ENCODE measurements at places on chromosomes 4 and X.

DNA sequence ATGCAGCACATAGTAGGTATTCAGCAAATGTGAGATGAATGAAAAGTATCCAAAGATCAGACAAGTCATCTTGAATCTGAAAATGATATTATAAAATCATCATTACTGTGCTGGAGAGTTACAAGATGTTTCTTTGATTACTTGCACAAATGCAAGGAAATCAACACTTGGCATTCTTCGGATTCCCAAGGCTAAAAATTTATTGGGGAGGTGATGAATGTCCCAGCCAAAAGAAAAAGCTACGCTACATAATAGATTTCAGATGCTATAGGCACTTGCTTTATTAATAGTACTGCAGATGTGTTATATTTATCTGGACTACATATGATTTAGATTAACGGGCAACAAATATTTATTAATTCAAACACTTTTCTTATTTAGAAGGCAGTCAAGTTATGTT is 286.7 kb upstream of the TENM3 start:
- no peak for DNase-seq

- DNase-seq: no peak
Measured at GRCh38 chr4:150219841-150220240, 141.6 kb downstream of the DCLK2 start.

DNA sequence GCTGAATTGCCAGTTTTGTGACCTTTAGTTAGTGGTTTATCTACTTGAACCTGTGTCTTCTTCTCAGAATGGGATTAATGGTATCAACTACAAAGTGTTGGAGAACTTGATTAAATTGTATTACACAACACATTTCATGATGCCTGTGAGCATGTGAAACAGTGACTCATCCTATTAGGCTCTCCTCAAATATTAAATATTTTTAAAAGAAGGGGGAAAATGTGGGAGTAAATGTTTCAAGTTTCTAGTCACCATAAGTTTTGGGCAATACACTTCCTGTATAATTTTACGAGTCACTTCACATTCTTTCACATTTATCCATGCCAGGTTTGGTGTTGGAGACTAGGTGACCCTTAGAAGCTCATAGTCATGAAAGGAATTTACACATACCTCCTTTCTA is 147.0 kb downstream of the HS3ST1 start:
- no peak for DNase-seq

DNA sequence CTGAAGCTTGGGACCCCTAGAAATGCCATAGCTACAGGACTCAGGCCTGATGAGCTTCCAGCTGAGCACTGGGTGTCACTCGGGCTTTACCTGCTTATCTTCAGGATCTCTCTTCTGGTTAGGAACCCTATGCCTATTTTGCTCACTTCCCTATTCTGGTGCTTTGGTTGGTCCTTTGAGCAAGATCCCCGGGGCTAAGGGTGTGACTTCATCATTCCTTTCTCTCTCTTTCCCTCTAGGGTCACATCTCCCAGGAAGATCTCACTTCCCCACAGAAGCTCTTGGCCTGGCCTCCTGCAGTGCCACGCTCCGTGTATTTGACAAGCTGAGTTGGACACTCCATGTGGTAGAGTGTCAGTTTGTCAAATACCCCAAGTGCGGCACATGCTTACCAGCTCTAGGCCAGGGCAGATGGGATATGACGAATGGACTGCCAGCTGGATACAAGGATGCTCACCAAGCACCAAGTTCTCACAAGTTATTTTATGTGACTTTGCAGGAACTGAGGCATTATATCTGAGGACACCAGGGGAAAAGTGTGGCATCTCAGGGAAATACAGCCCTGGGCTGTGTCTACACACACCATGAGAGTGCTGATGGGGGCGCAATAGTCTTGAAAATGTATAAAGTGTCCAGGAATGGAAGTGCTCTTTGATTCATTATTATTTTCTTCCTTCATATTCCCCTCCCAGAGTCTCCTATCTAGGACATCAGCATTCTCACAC is 21.1 kb downstream of the VSIG4 start:
- DNase-seq: no peak

DNA sequence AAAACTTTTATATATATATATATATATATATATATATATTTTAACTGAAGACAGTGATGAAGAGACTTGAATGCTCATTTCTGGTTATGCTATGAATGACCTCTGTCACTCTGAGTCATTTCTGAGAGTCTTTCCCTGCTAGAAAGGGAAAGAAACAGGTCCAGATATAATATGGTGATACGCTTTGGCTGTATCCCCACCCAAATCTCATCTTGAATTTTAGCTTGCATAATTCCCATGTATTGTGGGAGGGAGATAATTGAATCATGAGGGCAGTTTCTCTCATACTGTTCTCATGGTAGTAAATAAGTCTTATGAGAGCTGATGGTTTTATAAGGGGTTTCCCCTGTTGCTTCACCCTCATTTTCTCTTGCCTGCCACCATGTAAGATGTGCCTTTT is 254.1 kb upstream of the IGFBP7 start:
- no peak for DNase-seq

GRCh38 chr4:137655302-137655701 is 123.0 kb upstream of the PCDH18 start:
- no peak for DNase-seq

GRCh38 chr4:94447754-94448411 is 3.9 kb upstream of the PDLIM5 start:
- no peak for DNase-seq

- DNase-seq: no peak
Measured at GRCh38 chr4:102787096-102787881, 26.5 kb upstream of the MANBA start.

GRCh38 chr4:152041295-152041694 is 280.5 kb upstream of the GATB start:
- no peak for DNase-seq

GRCh38 chr4:19214591-19215186 is 1037.0 kb upstream of the SLIT2 start:
- no peak for DNase-seq

- no peak for DNase-seq
Measured at GRCh38 chr4:111689731-111690130, 455.5 kb upstream of the FAM241A start.

GRCh38 chrX:41449615-41450014 is 2.5 kb downstream of the NYX start:
- no peak for DNase-seq

GRCh38 chrX:9205599-9206223 is 171.8 kb upstream of the FAM9B start:
- DNase-seq: no peak

DNA sequence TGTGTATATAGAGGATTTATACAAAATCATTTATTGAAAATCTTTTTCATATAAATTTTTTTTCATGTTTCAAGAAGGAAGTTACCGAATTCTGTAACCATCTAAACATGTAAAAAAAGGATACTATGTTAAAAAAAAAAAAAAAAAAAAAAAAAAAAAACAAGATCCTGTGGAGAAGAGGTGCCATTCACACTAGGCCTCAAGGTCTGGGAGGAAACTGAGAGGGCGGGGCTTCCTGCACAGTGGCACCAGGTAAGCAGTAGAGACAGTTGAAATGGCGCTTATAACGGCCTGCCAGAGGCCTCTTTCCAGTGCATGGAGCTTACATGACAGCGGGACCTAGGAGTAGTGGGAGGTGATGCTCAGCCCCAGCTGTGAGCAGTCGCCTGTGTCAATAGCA is 17.5 kb downstream of the TRAPPC2 start:
- no peak for DNase-seq

DNA sequence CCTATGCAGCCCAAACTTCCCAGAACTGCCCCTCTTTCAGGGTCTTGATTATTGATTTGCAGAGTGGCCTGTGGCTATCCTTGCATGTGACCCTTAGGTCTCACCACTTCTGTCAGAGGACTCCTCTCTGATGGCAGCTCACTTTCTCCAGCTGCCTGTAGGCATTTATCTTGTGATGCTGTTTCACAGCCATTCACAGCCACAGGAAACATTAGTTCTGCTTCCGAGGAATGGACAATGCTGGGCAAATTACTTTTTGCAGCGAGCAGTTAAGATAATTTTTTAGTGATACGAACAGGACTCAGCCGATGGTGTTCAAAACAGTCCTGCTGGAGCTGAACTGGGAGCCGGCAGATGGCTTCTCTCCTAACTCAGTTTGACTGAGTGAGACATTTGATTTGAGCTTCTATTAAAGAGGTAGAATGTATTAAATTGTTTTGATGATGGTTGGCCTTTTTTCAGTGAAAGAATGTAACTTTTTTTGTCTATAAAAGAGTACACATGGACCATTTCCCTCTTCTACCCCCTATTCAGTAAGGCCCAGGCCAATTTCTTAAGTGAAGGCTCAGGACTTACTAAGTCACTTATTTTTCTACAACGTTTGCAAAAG is 58.4 kb upstream of the TMEM150C start:
- DNase-seq: no peak

GRCh38 chr4:108738003-108738706 is 24.7 kb downstream of the ETNPPL start:
- DNase-seq: no peak

- DNase-seq: no peak
Measured at GRCh38 chr4:62871078-62871477, 1538.2 kb downstream of the TECRL start.

DNA sequence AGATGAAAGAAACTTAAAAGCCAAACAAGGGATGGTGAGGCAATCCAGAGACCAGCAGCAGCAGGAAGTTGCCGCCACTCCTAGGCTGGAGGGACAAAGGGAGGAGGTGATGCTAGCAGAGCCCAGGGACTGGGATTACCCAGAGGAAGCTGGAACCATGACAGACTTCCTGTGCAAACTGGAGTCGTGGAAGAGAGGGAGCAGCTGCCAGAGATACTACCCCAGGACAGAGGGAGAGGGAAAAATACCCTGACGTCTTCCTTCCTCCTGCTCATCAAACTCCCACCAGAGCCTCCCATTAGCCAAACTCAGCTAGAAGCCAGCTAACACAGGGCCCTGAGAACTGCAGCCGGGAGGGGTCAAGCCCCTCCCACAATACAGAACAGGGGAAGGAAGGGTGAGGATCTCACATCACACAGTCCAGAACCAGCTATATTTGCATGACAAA is 101.2 kb upstream of the KLF3 start:
- no peak for DNase-seq

GRCh38 chr4:124334119-124334518 is 378.4 kb downstream of the ANKRD50 start:
- no peak for DNase-seq

DNA sequence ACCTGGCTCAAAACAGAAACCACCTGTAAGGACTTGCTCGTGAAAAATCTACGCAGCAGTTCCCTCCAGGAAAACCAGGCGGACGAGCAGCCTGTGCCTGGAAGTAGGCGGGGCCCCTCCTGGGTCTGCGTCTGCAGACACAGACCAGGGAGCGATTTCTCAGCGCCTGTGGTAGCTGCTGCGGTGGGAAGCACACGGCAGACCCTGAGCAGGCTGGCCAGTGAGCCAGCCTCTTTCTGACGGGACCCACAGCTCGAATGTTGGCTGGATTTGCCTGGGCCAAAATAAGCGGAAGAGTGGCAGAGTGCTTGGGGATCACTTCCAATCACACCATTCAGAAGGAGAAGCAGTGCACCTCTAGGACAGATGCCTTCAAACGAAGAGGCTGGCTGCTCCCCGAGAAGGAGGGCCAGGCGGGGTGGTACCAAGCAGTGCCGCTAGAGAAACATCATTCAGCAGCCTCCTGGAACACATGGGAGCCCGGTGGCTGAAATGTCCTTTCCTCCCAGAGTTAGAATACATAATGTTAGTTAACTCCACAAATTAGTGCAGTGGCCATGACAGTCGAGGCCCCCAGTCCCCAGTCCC is 85.9 kb downstream of the GATB start:
- no peak for DNase-seq

DNA sequence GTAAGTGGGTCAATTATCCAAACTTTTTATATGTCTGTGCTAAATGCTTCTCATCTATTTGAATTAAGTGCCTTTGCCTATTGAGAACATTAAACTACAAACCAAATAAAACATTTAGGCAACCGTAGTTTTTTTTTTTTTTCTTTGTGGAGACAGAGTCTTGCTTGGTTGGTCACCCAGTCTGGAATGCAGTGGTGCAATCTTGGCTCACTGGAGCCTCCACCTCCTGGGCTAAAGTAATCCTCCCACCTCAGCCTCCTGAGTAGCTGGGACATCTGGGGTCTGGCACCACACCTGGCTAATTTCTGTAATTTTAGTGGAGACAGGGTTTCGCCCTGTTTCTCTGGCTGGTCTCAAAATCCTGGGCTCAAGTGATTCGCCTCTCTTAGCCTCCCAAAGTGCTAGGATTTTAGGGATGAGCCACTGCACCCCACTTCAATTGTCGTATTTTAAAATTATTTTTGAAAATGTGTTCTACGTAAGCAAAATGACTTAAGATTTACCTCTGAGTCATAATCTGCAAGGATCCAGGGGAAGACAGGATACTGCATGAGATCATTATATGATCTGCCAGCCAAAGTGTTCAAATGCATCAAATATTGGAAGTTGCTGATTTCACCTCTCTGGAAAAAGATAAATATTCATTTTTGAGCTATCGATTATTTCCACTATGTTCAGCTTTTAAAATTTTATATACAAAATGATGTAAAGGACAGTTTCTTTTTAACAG is 125.6 kb downstream of the CDS1 start:
- DNase-seq: no peak

GRCh38 chr4:146333187-146333894 is 119.0 kb downstream of the REELD1 start:
- no peak for DNase-seq

- DNase-seq: no peak
Measured at GRCh38 chr4:72468904-72469502, 100.0 kb downstream of the ADAMTS3 start.

DNA sequence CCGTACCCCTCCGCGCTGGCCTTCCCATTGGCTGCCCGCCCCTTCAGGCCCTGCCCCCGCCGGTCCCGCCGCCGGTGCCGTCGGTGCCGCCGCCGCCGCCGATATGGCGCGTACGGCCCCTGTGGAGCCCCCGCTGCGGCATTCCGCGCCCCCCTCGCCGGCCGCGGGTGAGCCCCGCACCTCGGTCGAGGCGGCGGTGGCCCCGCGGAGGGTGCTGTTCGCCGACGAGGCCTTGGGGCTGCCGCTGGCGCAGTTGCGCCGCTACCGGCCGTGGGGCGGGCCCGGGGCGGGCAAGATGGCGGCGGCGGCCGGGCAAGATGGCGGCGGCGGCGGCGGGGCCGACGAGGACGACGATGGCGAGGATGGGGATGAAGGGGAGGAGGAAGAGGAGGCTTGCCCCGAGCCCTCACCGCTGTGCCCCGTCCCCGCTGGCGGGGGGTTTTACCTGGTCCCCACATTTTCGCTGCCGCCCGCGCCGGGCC is at the start of gene PPP1R3F:
TSS of gene PPP1R3F (plus strand) at position 27 of the 482 bp plus-strand sequence. CDS start at position 104, 77 bp downstream.
- DNase-seq: no peak

- no peak for DNase-seq
Measured at GRCh38 chr4:34202154-34202553, 2042.2 kb downstream of the ARAP2 start.

DNA sequence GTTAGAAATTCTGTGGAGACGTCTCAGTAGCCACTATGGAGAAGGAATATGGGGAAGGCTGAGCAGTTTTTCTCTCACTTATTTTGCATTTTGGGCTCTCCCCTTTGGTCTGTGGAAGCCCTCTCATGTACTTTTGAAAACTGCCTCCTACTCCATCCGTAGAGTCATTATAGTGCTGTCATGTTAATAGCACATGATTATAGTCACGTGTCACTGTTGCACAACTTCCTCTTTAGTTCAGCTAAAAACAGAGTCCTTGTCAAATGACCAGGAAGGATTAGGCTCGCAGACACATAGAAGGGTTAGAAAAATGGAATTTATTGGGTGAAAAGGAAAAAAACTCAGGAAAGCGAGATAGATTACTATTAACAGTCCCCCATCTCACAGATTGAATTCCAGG is 258.2 kb upstream of the CXorf51A start:
- DNase-seq: no peak
